ENCODE measurements at places on chromosomes 4 and X. TPM values are rescaled to one million over a fixed set of nuclear protein-coding genes. Genes with fewer than 3 reads are reported as not detected.

The CCSER1 gene
- 13.3 TPM for total RNA-seq

The GAGE12J gene
- not detected for total RNA-seq

The GABRA4 gene
- total RNA-seq: 16.5 TPM

The ENPEP gene
- 2.7 TPM for total RNA-seq

The OTUD6A gene
- not detected for total RNA-seq

The GABRG1 gene
- total RNA-seq: not detected

The OTC gene
- not detected for total RNA-seq

The SLC49A3 gene
- 12.6 TPM for total RNA-seq

The HSFX3 gene
- total RNA-seq: not detected

The FABP2 gene
- not detected for total RNA-seq

The TRAM1L1 gene
- 0.45 TPM for total RNA-seq

The NKX3-2 gene
- total RNA-seq: not detected

Data from left ventricle myocardium superior (tissue), 1 donor.